ENCODE measurements at places on chromosomes 5 and 9.

DNA sequence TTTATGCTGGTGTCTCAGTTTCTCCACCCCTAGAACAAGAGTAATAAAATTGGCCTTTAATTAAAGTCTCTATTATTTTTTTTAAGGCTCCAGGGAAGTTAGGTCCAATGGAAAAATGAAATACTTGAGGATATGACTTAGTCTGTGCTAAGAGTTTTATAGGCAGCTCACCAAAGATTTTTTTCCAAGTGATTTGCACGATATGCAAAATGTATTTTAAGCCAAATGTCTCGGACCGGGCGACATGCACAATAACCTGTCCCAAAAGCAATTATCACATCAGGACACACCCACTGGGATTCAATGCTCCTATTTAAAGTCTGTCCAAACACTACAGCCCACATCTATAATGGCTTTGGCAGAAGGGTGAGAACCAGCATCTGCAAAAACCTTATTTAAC lies 136.1 kb upstream of the ANKH start:
- DNase-seq, result no peak

DNA sequence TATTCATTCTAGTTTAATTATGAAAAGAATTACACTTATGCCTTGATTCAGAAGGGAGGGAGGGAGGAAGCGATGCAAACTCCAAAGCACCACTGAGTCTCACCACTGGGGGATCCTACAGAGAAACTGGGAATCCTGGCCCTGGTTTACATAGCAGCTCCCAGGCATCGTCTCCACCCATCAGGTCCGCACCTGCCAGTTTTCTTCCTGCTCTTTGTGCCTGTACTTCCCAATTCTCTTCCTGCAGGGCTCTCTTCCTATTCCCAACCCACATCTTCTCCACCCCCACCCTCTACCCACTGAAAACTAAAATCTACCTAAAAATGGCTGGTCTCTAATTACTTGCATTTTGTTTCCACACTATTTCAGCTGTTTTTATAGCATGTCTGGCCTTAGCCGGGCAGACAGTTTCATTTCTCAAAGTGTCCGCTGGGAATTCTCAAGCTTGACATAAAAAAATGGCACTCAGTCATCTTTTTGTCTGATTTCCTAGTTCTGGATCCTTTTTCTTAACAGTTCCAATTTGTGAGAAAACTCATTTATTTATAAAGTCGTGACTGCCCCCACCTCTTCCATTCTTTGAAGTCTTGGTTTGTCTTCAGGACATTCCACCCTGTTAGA lies 1.6 kb upstream of the TNIP1 start:
- no peak for DNase-seq

GRCh38 chr9:87677776-87678587 lies 47.9 kb upstream of the CTSL start:
- DNase-seq, result no peak

GRCh38 chr5:168802337-168802736 lies 223.2 kb upstream of the PANK3 start:
- DNase-seq, result no peak

- no peak for DNase-seq
These were observed 11.1 kb upstream of the KIF12 start for GRCh38 chr9:114110180-114110579.

GRCh38 chr5:143976055-143976454 lies 164.1 kb downstream of the HMHB1 start:
- no peak for DNase-seq

- no peak for DNase-seq
These were observed 9.0 kb downstream of the ABHD17B start for GRCh38 chr9:71901695-71902597.

DNA sequence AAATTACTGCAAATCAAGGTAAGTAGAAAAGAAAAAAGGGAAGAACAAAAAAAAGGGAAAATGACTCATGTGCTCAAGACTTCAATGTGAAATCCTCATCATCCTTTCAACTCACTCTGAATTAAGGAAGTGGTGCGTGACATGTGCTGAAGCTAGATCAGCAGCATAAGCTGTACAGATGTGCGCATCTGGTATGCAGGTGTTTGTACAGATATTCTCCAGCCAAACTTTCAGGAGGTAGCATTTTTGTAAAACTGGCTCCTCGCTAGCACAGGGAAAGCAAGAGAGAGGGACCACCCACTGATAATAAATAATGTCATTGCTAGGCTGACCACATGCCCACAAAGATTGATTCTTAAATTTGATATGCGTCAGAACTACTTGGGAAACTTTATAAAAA lies 253.9 kb upstream of the RGMB start:
- no peak for DNase-seq

- no peak for DNase-seq
These were observed 509.8 kb downstream of the CSNK1G3 start for GRCh38 chr5:124021776-124022175.
